ENCODE measurements at places on chromosomes 5 and 9.

- DNase-seq = no peak
Observed at GRCh38 chr5:178435321-178436238, 154.6 kb downstream of the COL23A1 start.

DNA sequence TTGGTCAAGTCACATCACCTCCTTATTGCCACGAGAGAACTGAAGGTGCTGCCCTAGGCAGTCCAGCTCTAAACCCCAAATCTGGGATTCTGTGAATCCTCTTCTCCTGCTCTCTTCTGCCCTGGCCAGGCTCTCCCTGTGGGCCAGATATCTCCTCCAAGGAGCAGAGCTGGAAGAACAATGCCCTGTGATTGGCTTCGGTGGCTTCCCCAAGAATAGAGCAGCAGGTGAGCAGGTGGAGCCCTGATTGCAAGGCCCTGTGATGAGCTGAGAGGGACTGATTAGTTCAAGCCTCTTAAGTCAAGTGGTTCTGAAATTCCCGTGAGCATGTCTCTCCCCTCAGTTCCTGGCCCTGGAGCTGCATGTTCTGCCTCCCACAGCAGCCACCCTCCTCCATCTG is 175.3 kb upstream of the BRINP1 start:
- no peak for DNase-seq

DNA sequence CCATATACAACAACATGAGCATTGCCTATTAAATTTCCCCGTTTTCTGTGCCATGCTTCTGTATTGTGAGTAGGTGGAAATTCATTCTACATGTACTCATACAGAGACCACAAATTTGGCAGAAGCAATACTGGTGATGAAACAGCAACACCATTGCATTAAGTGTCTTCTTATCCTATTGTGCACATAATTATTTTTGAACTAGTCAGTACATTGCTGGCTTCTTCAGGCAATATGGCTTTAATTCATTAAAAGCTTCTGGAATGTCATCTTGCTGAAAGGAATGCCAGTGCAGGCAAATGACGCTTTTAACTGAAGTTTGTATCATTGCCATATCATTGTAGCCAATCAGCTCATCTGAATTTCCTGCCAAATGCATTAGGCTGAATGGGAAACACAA is 82.6 kb downstream of the KIAA1958 start:
- no peak for DNase-seq

- peak; percentile 23 for DNase-seq
Observed at GRCh38 chr5:57780306-57780960, 297.8 kb upstream of the ACTBL2 start.

DNA sequence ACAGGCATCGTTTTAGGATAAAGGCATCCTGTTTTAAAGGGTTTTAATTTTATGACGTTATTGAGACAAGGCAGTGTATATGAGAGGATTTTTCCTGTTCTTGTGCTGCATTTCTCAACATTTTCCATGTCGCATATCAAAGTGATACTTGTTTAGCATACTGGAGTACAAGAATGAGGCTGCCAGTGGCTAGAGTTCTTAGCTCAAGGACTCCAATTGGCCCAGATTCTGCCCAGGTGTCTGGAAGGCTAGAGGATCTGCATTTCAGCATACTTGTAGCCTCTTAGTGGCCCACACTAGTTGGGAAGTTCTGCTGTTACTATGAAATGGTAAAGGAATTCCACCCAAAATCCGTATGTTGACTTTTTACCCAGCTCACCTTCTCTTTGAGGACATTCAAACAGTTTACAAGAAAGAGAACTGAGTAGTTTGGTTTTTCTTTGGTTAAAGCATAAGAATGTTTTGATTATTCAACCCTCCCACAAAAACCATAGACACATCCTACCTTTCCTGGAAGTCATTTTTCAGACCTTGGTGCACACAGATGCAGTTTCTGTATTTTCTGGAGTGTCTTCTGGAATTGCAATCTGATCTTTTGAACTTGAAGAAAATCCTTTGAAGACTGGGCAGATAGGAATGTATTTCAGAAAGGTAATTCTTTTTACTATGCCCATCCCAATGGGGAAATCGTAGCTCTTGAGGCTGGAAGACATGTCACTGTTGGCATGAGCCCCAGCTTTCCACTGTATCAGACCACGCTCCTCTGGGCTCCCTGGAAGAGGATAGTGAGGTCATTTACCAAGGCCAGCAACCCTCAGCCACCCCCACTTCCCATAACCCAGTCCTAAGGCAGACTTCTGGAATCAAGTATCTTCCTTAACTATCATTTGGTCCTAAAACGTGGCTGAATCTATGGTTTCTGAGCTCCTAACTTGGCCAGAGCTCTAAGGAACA is 11.3 kb downstream of the SLC23A1 start:
- no peak for DNase-seq

DNA sequence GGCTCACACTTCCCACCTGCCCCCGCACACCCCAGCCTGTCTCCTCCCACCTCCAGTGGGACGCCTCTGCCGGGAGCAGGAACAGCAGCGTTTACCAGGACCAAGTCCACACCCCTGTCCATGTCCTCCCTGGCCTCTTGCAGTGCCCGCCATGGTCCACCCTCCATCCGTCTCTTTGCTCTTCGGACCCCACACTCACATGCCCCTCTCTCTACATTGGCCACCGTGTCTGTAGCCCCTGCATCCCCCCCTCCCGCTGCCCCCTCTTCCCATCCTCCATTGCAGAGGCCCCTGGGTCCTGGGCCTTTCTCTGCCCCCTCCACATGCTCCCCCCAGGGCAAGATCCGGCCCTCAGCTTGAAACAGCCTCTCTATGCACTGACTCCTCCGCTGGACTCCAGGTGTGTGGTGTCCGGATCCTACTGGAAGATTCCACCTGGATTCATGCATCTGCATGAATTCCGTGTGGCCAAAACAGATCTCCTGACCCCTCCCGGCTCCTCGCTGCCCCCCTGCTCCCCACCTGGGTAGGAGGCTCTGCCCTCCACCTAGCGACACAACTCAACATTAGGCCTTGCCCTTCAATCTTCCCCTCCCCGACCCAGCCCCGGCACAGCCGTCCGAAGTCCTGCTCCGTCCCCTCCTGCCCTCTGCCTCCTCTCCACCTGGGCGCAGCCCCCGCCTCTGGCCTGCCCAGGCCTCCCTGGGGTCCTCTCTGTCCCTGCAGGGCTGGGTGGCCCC is 168.5 kb downstream of the OLFM1 start:
- no peak for DNase-seq

DNA sequence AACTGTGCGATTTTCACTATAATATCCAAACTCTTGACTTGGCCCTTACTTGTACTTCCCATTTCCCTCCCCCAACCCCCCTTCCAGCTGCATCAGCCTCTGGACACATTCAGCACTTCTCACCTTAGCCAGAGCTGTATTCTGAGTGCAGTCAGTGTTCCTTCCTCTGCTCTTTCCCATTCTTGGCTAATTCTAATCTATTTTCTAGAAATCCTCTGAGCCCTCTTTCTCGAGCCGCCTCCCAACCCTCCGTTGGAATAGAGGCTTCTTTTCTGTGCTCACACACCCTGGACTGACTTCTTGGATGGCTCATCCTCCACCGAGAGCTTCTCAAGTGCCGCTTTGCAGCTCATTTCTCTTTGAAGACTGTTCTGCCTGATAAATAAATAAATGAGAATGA is 188.8 kb downstream of the NTRK2 start:
- no peak for DNase-seq

DNA sequence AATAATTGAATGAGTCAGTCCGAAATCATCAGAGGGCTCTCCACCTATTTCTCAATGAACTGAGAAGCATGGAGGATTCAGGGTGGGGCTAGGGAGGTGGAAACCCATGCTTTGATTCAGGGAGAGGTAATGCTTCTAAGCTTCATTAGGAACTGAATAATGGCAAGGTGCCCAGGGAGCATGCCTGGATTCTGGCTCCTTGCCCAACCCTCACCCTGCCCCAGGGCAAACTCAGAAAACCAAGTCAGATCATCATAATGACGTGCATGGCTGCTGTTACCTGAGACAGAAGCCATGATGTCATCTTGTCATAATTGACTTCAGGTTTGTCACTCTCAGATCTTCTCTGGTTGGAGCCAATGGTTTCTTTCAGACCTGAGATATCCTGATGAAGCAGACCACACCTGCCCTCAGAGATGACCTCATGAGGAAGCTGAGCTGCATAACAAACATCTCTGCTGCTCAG is 199.6 kb downstream of the SYK start:
- DNase-seq = no peak

DNA sequence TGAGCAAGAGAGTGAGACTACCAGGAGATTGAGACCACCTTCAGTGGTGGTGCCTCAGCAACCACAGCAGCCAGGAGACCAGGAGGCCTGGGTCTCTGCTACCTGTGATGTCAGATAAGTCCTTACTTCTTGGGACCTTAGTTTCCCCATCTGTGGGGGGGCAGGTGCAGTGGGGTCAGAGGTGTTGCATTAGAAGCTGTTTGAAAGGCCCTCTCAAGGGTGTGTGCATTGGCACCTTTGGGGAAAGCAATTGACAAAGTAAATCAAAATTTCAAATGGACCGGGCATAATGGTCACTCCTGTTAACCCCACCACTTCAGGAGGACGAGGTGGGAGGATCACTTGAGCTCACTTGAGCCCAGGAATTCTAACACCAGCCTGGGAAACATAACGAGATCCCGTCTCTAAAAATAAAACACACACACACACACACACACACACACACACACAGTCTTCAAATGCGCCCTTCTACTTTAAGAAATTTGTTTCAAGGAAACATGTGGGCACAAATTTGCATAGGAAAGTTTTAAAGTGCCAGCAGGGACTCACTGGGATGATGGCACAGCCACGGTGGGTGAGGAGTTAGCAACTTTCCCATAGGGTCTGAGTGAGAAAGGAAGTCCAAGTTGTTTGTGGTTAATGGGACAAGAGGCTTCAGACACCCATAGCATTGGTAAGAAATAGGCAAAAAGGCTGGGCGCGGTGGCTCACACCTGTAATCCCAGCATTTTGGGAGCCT is 1.3 kb upstream of the AK1 start:
- no peak for DNase-seq

DNA sequence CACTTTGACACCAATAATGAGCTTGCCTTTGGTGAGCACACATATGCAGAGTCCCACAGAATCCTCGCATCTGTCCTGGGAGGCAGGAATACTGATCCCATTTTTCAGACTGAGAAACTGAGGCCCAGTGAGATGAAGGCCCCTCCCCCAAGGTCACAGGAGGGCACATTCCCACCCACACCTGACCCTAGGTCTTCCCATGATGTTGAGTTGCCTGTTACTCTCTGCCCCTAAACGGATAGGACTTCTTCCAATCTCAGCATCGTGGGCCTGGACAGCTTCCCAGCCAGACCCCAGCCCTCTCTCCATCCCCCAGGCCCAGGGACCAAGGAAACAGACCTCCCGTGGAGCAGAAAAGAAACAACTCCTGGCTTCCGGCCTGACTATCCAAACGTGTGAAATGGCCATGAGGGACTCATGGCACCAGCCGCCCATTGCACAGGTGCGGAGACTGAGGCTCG is 877 bp downstream of the SH3GLB2 start:
- peak; percentile 60 for DNase-seq

DNA sequence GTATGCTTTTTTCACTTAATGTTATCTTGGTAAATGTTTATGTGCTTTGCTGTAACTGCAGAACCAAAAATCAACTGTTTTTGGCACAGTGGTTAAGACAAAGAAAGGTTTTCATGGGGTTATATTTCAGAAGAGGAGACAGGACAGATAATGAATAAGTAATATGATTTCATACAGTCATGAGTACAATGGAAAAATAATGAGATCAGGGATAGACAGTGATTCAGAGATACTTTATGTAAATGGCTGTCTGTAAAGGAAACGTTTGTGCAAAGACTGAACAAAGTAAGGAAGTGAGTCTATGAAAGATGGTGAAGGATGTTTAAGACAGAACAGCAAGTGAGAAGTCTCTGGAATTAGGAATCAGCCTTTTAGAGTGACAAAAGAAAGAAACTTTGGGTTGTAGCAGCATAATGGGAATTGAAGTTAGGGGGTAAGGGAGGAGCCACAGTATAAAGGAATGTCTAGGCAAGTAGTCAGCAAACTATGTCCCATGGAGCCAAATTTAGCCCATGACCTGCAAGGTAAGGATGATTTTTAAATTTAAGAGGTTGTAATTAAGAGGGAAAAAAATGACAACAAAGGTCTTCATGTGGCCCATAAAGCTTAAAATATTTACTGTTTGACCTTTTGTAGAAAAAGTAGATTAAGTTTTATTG is 55.0 kb downstream of the TNPO1 start:
- DNase-seq = no peak
